ENCODE measurements at places on chromosomes 2 and 18.

DNA sequence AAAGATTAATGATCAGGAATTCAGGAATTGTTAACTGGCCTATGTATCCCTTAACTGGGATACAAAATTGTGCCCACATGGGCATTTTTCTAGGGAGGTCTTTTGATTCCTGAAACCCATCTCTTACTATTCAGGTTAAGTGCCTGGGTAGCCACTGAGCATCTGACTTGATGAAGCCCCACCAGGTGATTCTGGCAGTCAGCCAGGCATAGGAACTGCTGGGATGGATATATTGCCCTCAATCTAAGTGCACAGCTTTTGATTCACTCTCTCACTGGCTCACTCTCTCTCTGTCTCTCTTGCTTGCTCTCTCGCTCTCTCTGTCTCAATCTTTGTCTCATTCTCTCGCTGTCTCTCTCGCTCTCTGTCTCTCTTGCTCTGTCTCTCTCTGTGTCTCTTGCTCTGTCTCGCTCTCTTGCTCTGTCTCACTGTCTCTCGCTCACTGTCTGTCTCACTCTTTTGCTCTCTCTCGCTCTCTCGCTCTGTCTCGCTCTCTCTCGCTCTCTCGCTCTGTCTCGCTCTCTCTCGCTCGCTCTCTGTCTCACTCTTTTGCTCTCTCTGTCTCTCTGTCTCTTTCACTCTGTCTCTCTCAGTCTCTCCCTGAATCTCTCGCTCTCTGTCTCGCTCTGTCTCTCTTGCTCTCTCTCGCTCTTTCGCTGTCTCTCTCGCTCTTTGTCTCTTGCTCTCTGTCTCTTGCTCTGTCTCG is 22.3 kb downstream of the INPP1 start:
- DNase-seq: no peak

DNA sequence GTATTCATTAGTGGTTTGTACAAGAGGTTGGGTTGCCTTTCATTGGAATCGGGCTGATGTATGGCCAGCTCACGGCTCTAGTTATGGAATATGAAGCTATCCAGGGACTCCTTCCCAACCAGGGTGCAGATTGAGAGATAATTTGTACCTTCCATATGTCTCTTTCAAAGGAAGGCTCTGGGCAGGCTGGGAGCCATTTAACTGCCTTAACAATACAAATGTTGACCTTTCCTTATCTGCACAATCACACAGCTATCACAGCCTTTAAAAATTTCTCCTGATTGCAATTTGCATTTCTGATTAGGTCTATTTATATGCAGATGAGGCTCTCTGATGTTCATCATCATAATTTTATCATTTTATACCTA is 58.7 kb downstream of the MYO3B start:
- DNase-seq: no peak

- no peak for DNase-seq
Measured at GRCh38 chr2:124316881-124317605, 292.0 kb downstream of the CNTNAP5 start.

- no peak for DNase-seq
Measured at GRCh38 chr2:54336136-54336976, 80.3 kb upstream of the TSPYL6 start.

- DNase-seq: no peak
Measured at GRCh38 chr2:99597616-99598015, 107.8 kb upstream of the REV1 start.

GRCh38 chr2:229653531-229653930 is 60.8 kb downstream of the DNER start:
- no peak for DNase-seq

Data from right forelimb (tissue), 1 donor.